ENCODE measurements at places on chromosomes 7 and 10.

DNA sequence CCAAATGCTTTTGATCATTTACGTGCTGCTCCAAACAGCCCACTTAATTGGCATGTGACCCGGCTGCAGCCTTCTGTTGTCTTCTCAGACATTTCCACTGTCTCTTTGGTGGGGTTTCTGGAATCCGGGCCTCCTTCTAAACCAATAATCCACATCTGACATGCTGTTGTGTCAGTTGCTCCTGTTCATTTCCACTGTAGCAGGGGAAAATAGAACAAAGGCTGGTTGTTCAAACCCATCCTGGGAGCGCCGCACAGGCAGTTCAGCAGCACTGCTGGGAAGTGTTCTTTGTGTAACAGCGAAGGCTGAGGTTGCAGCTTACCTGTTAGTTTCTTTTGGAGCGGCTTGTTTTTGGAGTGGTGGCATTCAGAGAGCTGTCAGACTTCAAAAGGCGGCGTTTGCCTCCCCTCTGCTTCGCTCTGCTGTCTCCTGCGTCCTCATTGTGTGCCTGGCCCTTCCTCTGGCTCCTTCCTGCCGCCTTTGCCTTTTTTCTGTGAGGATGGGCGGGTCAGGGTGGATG lies 149.4 kb downstream of the SNX10 start:
- DNase-seq = no peak

GRCh38 chr10:8594711-8595110 lies 540.2 kb downstream of the GATA3 start:
- DNase-seq = no peak

- no peak for DNase-seq
These were observed 187.1 kb downstream of the DNAJB6 start for GRCh38 chr7:157523766-157524421.

GRCh38 chr7:34038816-34039470 lies 133.6 kb downstream of the BMPER start:
- no peak for DNase-seq

DNA sequence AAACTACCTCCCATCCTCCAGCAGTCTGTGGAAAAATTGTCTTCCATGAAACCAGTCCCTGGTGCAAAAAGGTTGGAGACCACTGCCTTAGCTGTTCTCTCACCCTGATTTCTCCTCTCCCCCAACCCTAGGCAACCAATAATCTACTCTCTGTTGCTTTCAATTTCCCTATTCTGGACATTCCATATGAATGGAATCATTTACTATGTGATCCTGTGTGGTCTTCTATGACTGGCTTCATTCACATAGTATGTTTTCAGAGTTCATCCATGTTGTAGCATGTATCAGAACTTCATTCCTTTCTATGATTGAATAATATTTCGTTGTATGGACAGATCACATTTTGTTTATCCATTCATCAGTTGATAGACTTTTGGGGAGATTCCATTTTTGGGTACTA lies 38.3 kb upstream of the DLG5 start:
- DNase-seq = no peak

GRCh38 chr10:29435809-29436501 lies 147.1 kb downstream of the LYZL1 start:
- DNase-seq = no peak

GRCh38 chr7:125149151-125149550 lies 219.5 kb upstream of the POT1 start:
- no peak for DNase-seq

- DNase-seq = no peak
These were observed at the start of gene SRGN for GRCh38 chr10:69087590-69088470. TSS of gene SRGN (plus strand) at chr10:69088103. CDS start at chr10:69088158, 55 bp downstream.

GRCh38 chr7:93014410-93014809 lies 103.4 kb downstream of the SAMD9 start:
- DNase-seq = no peak

DNA sequence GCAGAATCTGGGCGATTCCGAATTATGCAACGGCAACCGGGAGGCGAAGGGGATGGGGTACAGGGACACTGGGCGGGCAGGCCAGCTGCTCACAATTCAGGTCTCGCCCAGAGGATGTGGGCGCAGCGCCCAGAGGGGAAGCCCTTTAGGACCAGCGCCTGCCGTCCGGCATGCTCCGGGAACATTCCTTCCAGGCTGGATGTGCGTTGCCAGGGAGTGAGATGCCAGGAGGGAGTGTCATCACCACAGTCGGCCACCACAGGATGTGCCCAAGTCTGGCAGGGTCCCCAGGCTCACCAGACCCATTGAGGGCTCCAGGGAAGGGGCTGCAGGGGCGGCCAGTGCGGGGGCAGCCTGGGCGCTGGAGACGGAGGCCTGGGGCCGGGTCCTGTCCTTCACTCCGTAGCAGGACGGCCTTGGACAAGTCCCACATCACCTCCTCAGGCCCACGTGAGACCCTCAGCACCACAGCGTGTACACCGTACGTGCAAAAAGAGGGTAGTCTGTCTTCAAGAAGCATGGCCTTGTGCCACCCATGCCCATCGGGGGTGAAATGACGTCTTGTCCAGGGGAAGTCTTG lies 63.9 kb downstream of the FOXL3 start:
- no peak for DNase-seq

DNA sequence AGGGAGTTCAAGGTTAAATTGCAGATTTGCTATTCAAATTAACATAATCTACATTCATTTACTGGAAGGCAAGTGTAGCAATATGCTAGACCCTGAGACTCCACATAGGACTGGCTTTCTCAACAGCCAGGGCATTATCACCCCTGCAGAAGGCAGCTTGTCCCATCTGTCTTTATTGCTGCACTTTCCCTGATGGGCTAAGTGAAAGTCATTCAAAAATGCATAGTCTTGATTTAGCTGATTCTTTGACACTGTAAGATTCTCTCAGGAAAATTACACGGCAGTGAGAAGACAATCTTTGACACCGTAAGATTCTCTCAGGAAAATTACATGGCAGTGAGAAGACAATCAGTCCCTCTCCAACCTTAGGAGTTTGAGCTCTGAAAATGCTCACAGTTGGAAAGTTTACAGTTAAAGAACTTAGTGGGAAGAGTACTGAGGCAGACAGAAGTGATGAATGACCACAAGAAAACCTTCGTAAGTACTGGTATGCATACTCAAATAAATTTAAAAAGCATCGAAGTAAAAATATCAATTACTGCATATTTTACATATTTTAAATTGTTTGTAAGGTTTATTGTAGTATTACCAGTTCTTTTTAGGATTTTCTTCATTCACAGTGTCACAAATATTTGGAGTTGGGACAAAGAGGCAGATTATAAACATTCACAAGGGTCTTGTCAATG lies 88.9 kb downstream of the RAPGEF5 start:
- no peak for DNase-seq

GRCh38 chr10:48606530-48607355 lies 1.9 kb upstream of the ARHGAP22 start:
- no peak for DNase-seq

GRCh38 chr7:99898836-99899235 lies 20.5 kb downstream of the TRIM4 start:
- no peak for DNase-seq

- no peak for DNase-seq
These were observed 95.0 kb downstream of the PAXIP1 start for GRCh38 chr7:154907651-154908620.

GRCh38 chr10:132972149-132972985 lies 30.0 kb upstream of the CFAP46 start:
- DNase-seq = no peak

- no peak for DNase-seq
These were observed 107.0 kb downstream of the CPXM2 start for GRCh38 chr10:123784646-123785045.

GRCh38 chr7:149642589-149642988 lies 130.8 kb downstream of the ZNF467 start:
- no peak for DNase-seq

DNA sequence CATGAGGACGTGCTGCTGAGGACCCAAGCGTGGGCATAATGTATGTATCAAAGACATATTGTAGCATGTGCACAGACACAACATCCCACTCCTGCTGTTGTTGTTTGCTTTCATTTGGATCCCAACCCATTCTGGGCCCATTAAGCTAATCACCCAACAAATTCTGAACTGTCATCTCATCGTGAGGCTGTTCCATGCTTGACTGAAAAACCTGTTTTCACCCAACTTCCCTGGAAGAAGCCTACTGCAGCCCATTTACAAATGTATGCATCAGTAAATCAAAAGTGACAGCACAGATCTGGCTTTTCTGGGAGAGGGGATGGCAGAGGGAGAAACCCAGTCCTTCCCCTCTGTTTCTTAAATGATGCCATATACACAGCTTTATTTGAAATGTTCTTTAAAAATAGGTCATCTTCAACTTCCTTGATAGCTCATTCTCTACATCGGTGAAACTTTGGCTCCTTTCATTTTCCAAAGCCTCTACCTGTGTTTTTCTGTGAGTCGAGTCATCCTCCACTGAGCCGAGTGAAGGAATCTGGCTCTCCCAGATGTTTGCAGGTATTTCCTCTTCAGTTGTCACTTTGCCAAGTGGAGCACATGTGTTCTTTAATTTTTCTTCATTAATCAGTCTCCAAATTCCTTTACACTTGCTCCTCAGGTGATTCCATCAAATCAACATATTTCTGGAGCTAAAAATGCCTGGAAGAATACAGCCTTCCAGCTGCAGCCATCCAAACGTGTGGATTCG lies 151.8 kb downstream of the CHN2 start:
- DNase-seq = no peak

DNA sequence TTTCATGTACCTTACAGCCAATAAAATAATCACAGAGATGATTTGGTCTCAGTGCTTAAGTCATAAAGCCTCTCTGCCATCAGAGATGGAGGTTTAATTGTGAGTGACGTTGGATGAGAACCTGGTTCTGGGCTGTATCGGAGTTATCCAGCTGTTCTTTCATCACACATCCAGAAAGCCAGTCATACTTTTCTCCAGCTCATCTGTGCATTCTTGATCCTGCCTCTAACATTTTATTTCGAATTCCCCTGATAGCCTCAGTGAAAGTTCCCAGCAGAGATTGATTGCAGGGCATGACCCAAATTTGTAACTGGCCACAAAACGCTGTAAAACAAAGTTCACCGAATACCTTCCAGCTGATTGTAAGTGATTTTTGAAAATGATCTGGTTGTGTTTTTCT lies 212.6 kb upstream of the HABP2 start:
- no peak for DNase-seq

DNA sequence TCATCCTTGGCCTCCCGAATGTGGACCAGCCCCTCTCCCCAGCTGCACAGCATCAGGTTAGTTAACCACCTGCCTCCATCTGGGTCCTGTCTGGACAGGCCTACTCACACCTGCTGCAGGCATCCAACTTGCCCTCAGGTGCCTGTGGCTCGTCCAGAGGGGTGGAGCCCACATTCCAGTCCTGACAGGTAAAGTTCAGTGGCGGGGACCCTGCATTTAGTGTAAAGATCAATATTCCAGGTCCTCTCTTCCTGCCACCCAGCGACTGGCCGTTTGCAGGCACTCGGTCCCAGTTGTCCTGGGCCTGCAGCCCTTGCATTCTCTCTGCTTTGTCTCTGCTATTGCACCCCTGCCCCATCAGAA lies 15.0 kb downstream of the HTRA1 start:
- DNase-seq = no peak

DNA sequence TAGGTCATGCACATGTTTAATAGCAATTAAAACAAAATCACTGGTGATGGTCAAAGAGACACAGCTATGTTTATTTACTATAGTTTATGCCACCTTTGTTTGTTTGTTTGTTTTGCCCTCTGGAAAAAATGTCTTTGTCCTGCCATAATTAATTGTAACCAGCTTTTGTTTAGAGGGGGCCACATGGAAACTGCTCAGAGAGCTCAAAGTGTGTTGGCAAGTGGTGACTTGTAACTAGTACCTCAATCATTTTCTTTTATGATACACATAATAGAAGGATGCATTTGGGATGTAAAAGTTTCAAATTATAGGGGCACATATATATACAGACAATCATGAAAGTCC lies 40.2 kb downstream of the GRK5 start:
- DNase-seq = no peak

- DNase-seq = no peak
These were observed 96.2 kb downstream of the ADD3 start for GRCh38 chr10:110103921-110104461.

DNA sequence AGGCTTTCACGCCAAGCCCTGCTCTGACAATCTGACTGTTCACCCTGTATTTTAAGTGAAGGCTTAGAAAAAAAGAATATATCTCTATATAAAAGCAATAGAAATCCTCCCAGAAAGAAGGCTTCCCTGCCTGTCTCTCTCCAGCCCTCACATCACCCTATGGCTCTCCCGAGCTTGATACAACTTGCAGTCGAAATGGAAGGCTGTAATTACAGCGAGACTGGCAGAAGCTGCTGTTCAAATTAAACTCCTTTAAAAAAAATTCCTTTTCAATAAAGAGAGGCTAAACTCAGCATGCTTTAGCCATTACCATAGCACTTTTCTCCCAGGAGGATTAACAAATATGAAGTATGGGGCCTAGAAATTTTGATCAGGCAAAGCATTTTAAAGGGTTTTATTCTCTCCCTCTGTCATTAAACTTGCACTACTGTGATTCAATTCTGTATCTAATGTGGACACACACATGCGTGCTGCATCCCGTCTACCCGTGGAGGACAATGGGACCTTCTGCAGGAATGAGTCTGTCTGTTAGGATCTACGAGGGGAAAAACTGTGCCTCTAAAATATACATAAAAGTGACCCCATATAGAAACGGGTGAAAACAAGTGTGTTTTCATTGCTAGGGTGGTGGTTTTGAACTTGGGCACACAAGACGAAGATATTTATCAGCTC lies 223.8 kb downstream of the USP6NL start:
- no peak for DNase-seq

DNA sequence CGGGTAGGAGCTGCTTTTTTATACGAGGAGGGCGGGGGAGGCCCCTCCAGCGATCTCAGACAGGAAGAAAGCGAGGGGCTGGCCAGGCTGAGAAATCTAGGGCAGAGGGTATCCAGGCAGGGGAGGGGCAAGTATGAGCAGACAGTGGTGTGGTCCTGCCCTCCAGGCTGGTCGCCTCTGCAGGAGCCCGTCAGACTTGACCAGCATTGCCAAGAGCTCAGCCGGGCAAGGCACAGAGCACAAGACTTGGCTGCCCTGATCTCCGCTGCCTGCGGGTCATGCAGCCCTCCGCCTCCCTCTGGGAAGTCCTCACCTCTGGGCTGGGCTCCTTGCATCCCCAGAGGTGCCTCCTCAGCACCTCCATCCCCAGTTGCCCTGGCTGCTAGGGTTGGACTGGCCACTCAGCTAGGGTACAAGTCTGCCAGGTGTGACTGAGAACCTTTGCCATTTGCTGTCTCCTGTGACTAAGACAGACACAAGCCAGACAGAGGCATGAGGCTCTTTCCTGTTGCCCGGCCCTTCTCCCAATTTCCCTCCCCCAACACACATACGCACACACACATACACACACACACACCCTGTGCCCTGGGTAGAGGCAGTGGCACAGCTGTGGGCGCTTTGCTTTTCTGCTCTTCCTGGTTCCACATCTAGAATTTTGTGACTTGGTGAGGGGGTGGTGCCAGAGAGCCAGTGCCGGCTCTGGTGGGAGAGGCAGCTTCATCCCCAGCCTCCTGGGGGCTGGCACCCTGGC lies 59.1 kb upstream of the PPIF start:
- no peak for DNase-seq

DNA sequence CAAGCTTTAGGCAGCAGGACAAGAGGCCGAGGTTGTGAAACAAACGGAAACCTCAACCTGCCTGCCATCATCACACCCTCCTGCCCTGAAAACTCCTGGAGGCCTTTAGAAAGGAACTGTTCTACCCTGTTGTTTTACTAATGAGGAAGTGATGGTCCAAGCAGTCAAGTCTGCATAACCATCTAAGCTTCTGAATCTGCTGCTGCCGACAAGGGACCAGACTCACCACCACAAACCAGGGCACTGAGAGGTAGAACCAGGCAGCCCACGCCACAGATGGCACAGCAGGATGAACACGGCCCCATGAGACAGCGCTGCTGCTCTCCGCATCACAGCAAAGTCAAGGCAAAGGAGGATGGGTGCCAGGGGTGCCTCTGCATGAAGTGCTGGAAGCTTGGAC lies 209.4 kb downstream of the CELF2 start:
- no peak for DNase-seq

All from cortex of kidney (tissue), 1 donor.